Activated T-cell treated with anti-CD3 and anti-CD28 coated beads, Interleukin-2, amount 50 U/mL, for 72 hours (primary cell): ENCODE measurements at places on chromosomes 2 and 18.

GRCh38 chr18:63312019-63312409 is 7.6 kb downstream of the BCL2 start:
- DNase-seq = no peak

- no peak for DNase-seq
Measured at GRCh38 chr2:69221512-69221911, 165.5 kb downstream of the GFPT1 start.

GRCh38 chr2:221527776-221528309 is 44.3 kb downstream of the EPHA4 start:
- DNase-seq = no peak

DNA sequence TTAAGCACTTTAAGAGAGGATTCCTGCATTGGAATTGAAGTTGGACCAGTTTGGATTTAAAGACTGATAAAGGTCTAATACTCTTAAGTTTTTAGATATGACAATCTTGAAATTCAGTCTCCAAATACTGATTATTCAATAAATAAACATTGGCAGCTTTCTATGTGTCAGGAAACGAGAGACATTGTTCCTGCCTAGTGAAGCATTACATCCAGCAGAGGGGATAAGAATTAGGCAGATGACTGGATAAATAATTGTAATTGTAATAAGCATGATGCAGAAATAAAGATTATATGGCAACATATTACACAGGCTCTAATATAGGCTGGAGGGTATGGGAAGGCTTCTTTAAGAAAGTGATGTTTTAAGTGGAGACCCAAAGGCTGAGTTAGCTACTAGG is 226.5 kb upstream of the MMADHC start:
- no peak for DNase-seq

DNA sequence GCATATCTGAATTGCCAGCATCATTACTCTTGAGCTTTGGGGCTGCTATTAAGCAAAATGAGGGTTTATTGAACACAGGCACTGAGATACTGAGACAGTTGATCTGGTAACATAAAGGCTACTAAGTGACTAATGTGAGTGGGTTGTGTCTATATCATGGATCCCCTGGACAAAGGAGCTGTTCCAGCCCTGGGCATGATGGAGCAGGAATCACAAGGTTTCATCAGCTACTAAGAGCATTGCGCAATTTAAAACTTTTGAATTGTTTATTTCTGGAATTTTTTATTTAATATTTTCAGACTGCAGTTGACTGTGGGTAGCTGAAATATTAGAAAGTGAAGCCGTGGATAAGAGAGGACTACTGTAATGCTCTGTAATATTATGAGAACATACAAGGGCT is 73.5 kb downstream of the MGAT5 start:
- DNase-seq = no peak

DNA sequence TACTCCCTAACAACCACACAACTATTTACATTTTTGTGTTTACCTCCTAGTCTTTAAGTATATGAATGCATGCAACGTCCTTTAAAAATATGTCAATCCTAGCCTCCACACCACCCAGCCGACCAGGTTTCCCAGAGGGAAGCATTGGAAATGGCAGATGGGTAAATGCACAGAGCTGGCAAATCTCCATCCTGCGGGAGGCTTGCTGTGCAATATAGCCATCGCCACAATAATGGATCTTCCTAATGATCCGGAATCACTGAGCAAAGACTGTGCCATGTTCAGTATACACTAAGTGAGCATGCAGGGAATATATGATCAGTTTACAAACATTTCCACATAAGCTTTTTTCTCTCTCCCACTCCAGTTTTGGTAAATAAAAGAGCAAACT is 131.8 kb downstream of the NEDD4L start:
- no peak for DNase-seq

DNA sequence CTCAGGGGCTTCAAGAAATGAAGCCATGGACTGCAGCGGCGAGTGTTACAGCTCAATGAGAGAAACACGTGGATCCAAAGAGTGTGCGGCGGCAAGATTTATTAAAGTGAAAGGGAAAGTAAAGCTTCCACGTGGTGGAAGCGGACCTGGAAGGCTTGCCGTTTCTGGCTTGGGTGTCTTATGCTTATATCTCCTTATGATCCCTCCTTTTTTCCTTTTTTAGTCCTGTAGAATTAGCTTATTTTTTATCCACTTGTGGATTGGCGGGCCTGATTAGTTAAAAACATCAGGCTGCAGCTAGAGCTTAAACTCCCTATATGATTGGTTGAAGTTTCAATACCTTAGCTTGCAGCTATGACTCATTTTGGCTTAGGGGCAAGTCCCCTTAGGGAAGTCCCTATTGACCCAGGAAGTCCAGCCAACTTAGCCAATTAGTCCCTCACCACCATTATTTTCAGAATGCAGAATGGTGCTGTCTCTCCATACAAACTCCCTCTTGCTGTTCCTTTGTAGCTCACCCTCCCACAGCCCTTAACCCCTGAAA is 11.6 kb upstream of the HNMT start:
- DNase-seq = peak; percentile 0

GRCh38 chr2:211846714-211847113 is 691.9 kb downstream of the ERBB4 start:
- no peak for DNase-seq

DNA sequence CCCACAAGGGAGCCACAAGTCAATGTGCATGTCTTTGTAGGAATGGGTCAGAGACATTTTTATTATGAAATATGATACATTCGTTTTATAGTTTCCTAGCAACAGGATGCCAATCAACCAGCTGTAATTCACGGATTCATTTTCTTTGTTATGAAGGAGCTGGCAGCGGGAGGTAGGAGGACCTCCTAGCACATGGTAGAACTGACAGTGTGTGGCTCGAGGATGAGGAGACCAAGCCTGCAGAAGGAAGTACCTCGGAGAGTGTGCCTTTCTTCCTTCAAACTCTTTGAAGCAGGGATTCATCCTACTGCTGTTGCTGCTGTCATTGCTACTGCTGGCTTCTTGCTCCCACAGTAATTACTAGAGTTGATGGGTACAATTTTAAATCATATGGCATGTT is 504.8 kb upstream of the KLHL29 start:
- no peak for DNase-seq

GRCh38 chr2:233349005-233349998 is 5.0 kb upstream of the DGKD start:
- no peak for DNase-seq

DNA sequence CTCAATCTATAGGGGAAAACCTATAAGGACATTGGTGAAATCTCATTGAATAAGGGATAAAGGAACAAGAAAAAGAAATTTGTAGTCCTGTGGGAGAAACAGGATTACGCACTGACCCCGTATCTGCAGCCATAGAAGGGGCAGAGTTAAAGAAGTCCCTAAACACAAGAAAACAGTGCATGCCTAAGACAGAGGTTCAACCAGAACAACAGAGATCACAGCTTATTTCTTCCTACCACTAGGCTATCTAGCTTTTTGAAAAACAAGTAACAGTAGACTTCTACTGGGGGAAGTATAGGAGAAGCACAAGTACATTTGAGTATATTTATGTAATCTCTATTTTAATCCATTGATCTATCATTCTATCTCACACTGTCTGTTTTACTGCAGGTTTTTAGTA is 485.2 kb upstream of the REG3G start:
- DNase-seq = no peak
